BE2C (cell line): ENCODE measurements at places on chromosomes 7 and 10.

DNA sequence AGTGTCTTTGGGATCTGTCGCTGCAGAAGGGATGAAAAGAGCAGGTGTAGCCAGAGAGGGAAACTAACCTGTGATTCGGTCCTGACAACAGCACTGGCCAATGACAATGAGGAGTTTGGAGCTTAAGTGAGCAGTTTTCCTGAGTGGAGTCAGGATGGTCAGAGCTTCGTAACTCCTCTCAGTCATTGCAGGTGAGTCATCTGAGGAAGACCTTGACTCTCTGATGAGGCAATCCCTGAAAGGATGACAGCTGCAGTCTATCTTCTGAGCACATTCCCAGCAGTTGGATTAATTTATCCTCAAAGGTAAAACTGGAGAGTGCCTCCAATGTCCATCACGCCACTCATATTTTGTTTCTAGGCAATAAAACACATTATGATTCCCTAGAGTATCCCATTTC is 401.9 kb downstream of the POM121L12 start:
- DNase-seq, result no peak

DNA sequence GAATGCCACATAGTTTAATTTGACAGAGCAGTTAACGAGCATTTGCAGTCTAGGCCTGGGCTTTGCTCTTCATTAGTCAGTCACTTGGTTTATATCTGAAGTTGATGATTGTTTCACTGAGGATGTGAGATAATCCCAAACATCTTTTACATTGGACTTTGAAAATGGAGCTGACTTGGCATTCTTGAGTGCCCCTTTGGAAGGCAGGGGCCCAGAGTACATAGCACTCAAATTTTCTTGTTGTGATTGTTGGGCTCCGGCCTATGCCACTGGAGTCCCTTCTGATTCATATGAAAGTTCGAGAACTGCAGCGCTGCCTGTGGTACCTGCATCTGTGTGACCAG is 21.9 kb downstream of the DNAJB6 start:
- no peak for DNase-seq

- peak; percentile 25 for DNase-seq
Measured at GRCh38 chr7:35565927-35566326, 129.0 kb downstream of the HERPUD2 start.

GRCh38 chr7:106720641-106721040 is 59.7 kb upstream of the CCDC71L start:
- no peak for DNase-seq

GRCh38 chr10:78567680-78568455 is 500.9 kb upstream of the ZMIZ1 start:
- no peak for DNase-seq

DNA sequence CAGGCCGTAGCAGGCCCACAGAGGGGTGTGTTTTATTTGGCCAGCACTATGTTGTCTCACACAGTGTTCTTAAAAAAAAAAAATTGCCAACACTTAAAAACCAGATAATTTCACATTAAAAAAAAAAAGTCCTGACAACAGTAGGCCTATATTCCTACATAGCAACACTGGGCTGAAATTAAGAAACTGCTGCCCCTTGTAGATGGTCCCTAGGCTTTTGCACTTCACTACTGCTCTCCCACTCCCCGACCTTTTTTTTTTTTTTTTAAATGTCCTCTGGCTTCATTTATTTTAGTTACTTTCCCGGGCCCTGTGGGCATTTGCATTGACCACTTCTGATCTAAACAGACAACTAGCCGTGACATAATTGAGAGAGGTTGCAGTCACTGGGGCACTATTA is 36.0 kb downstream of the SPAG6 start:
- no peak for DNase-seq

DNA sequence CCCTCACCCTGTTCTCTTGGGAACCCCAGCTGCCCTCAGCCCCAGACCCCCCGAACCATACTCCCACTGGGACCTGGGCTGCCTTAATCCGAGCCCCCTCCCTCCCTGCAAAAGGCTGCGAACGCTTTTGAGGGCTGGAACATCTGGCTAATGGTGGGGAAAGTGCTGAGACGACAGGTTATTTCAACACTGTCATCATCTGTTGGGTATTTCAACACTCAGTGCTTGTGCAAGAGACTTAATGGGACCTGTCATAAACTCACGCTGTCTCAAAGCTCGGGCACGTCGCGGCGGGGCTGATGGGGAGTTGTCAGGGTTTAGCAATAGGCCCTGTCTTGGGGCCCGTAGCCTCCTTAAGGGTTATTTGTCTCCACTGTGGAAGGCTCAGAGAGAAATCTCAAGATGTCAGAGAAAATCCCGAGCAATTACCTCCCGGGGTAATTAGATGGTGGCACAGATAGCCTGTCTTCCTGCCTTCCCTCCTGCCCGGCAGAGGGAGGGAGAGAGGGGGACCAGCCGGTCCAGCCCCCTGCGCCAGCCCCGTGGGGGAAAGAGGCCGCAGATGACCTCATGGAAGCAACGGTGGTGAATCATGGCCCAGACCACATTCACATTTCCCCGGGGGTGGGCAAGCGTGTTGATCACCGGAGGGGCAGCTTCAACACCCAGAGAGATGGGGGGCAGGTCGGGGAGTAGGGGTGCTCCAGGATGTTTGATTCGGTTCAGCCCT is 88.7 kb upstream of the MYL10 start:
- DNase-seq, result no peak

- DNase-seq, result peak; percentile 96
Measured at GRCh38 chr7:76260171-76260703, 42.2 kb upstream of the HSPB1 start.

GRCh38 chr7:80135309-80136104 is 876 bp downstream of the GNAI1 start:
- DNase-seq, result peak; percentile 20

DNA sequence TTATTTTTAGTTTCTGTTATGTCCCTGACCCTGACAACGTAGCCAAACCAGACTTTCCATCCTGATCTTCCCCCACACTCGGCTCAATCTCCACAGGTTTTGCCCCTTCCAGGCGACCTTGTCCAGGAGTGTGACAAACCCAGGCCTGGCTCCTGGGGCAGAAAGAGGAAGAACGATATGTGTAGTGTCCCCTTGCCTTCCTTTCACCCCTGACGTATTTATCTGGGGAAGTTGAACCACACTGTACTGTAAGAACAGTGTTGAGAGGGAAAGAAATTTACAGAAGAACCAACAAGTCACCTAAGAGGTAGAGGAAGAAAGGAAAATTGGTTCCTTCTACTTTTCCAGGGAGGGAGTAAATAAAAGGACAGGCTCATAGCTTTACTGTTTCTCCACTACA is 158.0 kb downstream of the VTI1A start:
- DNase-seq, result no peak

DNA sequence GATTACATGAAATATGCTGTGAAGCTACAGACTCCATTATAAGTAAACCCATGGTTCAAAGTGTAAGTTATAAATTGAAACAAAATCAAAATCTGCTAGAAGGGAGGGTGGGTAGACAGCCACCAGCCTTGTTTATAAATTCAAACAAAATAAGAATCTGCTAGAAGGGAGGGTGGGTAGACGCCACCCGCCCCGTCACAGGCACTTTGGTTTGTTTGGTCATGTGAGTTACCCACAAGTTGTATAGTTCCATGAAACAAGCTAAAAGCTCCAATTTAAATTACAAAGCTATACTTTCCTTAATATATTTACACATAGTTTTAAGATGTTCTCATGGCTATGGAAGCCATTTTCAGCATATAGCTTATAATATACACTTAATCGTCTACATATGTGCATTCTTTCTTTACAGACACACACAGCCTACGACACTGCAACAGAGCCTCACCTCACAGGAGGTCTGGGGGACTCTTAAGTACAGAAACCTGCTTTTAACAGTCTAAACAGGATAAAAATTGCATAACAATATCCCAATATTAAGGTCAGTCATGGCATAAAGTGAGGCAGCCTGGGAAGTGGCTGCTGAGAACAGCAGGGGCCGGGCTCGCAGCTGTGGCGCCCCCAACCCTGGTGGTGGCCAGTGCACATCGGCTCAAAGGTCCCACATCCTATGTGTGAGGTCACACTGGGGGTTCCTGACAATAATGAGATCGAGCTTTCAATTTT is 28.1 kb upstream of the NCAPG2 start:
- DNase-seq, result no peak

DNA sequence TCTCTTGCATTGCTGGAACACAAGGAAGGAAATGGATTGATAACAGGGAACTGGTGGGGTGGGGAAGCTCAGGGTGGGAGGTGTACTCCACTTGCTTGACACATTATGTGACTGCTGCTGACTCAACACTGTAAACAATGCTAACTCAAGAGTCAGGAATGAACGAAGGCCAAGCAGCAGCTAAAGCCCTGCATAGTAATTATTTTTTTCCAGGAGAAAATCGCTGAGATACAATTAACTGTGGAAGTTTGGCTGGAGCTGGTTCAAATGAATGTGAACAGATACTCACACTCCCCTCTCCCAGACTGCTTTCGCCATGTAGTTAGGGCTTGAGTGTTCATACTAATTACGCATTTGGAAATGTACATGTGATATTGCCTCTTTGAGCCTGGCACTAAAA is 170.9 kb upstream of the AOAH start:
- DNase-seq, result no peak

DNA sequence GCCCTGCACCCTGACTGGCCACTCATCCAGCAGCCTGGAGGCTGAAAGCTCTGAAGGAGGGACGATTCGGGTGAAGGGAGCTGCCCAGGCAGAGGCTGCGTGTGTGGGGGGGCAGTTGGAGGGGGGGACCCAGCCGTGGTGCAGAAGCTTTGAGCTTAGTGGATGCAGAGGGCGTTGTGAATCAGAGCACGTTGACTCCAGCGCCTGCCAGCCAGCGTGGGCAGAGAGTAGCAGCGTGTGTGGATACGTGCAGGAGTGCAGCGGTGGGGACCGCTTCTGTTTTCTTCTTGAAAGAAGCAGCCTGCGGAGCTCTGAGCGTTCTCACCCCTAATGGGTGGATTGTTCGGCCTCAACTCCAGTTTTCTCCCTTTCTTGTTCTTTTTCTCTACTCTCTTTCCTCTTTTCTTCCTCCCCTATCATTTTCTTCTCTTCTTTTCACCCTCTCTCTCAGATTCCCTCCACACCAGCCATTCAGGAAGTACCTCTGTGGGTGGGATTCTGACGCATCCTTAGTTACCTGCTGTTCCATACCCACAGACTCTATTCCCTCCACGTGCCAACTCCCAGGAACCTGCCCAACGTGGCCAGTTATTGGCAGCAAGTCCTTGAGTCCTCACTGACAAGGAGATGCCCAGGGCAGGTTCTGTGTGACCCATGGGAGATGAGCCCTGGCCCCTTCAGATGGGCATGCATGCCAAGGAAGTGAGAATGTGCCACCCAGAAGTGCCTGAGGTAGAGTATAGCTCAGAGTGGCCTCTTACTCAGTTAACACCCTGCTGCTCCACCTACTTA is 47.4 kb downstream of the SORCS3 start:
- no peak for DNase-seq

GRCh38 chr10:1034758-1035157 is 9.1 kb upstream of the IDI2 start:
- DNase-seq, result no peak

DNA sequence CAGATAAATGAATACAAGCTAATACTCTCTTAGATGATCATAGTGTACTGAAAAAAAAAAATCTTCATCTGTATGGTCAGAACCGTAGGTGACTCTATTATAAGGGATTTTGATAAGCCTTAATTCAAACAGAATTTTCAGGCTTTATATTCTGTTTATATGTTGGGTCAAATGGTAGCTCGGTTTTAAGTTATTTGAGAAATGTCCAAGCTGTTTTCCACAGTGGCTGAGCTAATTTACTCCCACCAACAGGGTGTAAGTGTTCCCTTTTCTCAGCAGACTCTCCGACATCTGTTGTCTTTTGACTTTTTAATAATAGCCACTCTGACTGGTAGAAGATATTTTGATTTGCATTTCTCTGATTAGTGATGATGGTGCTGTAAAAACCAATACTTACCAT is 328.8 kb upstream of the MAGI2 start:
- no peak for DNase-seq

DNA sequence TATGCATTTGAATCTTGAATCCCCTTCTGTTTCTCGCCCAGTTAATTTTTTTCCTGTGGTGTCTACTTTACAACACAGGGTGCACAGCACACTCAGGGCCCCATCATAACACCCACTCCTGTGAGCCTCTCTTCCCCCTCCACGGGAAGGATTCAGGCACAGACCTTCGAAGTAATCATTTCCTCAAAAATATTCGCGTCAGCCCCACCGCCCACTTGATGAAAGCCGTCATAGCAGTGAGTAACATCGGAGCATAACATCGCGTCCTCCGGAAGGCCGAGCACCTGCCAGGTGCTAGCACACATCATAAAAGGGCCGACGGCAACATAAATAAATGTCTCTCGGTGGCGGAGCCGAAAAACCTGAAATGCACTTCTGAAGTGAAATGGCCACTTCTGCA is 201.7 kb upstream of the ADARB2 start:
- no peak for DNase-seq

- no peak for DNase-seq
Measured at GRCh38 chr7:16648551-16648950, 2.6 kb downstream of the BZW2 start.

DNA sequence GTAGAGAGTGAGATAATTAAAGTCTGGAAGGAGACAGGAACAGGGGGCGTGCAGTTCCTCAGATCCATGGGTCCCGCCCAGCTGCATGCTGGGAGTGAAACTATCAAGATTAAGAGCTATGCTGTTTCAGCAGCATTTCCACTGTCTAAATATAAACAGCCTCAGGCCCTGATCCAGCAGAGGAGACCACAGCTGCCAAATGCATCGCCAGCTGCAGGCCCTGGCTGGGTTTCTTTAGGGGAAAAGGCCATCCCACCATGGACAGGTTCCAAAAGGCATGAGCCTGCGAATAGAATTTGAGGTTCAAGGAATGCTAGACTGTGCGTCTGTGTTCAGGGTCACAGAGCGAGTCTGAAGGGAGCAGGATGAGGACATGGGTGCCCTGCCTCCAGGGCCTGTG is 411.4 kb downstream of the PAXIP1 start:
- DNase-seq, result peak; percentile 84

GRCh38 chr10:90112681-90113080 is 411.3 kb downstream of the KIF20B start:
- no peak for DNase-seq

- no peak for DNase-seq
Measured at GRCh38 chr10:72336259-72337038, 18.3 kb downstream of the DNAJB12 start.

DNA sequence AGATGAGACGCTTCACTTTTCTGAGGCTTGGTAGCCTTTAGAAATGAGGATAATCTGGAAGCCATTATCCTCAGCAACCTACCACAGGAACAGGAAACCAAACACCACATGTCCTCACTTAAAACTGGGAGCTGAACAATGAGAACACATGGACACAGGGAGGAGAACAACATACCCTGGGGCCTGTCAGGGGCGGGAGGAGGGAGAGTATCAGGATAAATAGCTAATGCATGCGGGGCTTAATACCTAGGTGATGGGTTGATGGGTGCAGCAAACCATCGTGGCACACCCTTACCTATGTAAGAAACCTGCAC is 48.9 kb downstream of the LRGUK start:
- DNase-seq, result no peak

GRCh38 chr7:23680414-23681405 is 711 bp downstream of the FAM221A start:
- DNase-seq, result no peak

DNA sequence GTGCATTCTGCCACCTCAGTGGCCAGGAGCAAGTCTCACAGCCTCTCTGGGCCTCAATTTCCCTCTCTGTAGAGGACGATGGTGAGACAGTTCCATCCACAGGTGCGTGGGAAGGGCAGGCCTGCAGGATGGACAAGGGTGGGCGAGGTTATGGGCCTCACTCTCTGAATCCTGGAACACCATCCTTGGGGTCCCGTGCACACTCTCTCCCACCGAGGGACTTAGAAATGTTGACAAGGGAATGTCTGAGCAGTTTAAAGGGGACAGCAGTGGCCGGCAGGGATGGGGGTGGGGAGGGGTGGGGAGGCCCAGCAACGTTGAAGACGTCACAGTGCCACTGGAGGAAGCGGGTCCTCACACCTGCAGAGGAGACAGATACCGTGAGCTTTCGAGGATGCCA is 111.5 kb downstream of the FOXL3 start:
- no peak for DNase-seq
